ENCODE measurements at places on chromosomes 1 and 21.

DNA sequence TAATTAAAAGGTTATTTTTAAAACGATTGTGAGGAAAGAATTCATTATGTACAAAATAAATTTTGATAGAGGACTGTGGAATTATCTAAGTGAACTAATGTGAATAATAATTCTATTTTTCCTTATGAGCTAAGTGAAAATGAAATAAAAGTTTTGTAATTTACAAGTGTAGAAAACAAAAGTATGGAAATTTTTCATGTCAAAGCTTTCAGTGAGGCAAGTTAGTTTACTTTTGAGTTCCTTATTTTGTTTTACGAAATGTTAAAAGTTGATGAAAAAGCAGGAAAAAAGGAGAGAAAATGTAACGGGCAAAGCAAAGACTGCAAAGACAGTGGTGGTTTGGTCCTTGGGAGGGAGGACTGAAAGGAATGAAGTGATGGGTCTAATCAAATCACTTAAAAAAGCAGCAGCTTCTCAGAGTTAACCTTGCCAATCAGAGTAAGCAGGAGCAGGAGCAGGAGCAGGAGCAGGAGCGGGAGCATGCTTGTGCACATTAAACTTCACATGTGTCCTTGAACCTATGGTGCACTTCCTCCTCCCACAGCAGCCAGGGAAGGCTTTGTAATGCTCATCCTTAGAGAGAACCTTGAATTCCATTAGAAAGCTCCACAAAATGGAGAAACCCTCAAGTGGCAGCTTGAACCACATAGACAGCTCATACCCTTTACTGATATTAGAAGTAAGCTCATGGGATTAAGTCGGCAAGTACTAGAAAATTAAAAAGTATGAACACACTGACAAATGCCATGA, 133.4 kb downstream of the LHX4 start:
- no peak for DNase-seq

GRCh38 chr1:157142201-157142600, 4.0 kb upstream of the ETV3 start:
- DNase-seq, result no peak

- no peak for DNase-seq
Measured at GRCh38 chr21:44486302-44486701, 31.0 kb downstream of the LRRC3 start.

DNA sequence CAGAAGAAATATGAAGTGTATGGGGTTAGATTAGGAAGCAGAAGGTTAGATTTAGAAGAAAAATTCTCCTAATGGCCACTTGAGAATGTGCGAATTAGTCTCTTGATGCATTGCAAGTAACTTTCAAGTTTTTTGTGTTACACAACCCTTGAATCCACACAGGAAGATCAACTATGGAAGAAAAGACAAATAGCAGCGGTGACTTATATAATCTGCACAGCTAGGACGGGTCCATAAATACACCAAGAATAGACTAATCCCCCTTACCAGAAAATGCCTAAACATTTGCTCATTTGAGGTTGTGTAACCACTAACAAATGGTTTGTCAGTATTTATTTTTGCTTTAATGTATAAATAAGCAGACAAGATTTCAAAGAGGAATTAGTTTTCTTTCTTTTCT, 182.6 kb downstream of the TGFB2 start:
- DNase-seq, result no peak

DNA sequence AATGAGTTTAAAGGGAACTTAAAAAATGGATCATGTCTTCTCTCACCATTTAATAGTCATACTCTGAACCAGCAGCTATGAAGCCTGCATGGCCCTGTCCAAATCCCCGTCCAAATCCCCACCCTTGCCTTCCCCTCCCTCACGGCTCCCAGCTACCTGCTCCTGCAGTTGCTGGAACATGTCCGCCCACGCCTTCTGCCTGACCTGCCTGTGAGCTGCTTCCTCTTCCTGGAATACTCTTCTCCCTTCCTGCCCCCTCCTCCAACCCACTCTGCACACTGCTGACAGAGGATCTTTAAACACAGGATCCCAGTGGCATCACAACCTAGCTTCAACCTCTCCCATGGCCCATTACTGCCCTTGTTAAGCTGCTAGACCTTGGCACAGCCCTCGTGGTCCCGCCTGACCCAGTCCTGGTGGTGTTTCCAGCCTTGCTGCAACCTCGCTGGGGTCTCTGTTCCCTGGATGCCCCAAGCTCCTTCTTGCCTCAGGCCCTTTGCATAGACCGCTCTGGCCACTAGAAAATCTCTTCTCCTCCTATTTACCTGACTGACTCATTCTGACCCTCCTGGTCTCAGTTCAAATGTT, 118.3 kb downstream of the PTPRU start:
- DNase-seq, result no peak

DNA sequence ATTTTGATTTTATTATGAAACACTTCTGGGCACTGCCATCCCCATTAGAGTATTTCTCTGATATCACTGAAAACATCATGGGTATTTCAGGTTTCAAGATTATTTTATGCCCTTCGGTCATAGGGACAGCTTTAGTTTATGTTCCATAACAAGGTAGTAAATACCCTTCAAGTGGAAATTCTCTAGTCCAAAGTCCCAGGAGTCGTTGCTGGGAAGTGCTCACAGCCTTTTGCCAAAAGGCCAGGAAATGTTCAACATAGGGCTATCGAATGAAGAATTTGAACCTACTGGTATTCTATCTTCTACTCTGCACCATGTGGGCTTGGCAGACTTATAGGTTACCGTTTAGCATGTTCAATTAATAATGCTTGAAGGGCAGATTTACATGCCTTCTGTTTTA, 7.7 kb upstream of the MFSD2A start:
- no peak for DNase-seq

DNA sequence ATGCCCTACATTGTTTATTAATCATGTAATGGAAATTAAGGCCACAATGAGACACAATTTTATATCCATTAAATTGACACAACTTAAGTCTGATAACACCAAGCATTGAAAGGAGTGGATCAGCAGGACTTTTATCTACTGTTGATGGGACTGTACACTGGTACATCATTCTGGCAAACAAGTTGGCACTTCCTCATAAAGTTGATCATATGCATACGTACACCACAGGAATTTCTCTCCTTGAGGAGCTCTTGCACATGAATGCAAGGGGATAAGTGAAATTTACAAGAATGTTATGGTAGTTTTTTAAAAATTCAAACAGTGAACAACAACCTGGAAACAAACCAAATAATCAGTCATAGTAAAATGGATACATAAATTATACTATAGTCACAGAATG, 20.1 kb downstream of the RAVER2 start:
- no peak for DNase-seq

DNA sequence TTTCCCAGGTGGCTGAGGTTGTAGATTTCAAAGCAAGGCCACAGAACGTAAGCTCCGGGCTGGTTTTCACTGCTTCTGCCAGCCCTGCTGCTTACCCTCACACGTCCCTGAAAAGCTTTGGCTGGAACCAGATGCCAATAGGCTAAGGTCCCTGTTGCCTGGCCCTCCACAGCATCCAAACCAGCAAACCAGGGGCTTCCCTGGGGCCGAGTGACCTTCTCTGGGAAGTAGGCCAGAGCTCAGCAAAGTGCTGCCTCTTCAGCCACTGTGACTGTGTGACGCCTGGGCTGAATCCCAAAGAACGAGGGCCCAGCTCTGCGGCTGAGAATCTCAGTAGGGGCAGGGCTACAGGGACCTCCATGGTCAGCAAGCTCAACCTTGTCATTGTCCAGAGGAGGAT, 28.9 kb upstream of the RBM15 start:
- no peak for DNase-seq

DNA sequence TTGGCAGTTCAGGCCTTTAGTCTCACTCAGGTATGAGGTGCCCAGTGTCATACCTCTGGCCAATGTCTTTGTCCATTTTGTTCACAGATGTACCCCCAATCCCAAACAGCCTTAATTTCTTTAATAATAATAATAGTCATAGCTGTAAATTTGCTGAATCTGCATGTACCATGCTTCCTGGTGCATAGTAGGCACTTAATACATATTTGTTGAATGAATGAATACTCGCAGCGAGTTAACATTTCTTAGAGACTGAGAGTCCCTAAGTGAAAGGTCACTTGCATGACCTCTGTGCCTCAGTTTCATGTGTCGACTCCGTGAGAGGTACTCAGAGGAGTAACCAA, 12.5 kb downstream of the ALPL start:
- DNase-seq, result no peak

- DNase-seq, result no peak
Measured at GRCh38 chr1:83545066-83545862, 453.7 kb downstream of the TTLL7 start.

DNA sequence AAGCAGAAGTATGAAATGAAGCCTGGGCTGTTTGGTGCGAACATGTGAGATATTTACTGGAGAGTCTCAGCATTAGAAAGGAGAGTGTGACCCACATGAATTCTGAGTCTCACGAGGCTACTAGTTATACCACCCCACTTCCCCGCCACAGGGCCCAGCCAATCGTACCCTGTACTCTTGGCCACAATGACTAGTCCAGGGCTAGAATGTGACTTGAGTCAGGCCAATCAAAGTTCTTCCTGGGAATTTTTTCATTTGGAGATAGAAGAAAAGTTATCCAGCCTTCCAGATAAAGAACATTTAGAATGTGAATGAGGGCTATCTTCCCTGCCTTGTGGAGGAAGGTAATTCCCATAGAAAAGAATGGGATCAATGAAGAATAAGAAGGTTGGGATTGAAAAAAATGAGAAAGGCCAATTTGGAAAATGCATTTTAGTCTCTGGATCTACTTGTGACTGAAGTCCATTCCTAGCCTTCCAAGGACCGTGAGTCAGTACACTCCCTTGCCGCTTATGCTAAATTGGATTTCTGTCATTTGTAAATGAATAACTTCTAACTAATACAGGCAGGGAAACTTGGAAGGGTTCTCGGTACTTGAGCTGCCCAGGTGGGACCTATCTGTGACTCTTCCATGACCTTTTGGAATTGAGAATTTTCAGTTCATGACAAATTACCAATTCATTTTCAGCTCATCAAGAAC, 12.3 kb upstream of the RIMKLA start:
- DNase-seq, result no peak

- no peak for DNase-seq
Measured at GRCh38 chr1:94327001-94327690, 89.8 kb upstream of the ARHGAP29 start.

DNA sequence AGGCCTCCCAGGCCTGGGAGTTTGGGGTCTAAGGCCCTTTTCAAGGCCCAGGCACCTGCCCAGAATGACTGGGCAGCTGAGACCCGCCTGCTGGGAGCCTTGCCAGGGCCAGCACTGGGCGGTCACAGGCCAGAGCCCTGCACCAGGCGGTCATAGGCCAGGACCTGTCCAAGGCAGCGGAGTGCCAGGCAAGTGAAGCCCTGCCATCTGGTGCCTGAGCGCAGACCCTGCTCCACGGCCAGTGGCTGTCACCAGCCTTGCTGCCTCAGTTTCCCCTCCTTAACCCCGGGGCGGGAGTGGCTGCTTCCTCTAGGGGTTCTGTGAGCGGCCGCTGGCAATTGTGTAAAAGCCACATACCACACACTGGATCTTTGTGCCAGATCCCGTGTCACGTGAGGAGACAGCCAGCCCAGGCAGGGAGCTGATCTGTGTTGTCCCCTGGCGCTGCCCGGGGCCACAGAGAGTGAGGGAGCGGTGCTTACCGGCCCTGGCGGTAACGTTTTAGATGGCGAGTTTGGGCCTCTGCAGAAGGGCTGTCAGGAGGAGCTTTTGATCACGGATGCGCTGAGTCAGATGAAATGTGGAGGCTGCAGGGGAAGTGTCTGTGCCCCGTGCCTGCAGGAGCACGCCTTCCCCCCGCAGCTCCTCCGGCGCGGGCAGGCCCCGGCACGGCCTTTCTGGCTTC, 4.6 kb downstream of the COL18A1 start:
- no peak for DNase-seq

DNA sequence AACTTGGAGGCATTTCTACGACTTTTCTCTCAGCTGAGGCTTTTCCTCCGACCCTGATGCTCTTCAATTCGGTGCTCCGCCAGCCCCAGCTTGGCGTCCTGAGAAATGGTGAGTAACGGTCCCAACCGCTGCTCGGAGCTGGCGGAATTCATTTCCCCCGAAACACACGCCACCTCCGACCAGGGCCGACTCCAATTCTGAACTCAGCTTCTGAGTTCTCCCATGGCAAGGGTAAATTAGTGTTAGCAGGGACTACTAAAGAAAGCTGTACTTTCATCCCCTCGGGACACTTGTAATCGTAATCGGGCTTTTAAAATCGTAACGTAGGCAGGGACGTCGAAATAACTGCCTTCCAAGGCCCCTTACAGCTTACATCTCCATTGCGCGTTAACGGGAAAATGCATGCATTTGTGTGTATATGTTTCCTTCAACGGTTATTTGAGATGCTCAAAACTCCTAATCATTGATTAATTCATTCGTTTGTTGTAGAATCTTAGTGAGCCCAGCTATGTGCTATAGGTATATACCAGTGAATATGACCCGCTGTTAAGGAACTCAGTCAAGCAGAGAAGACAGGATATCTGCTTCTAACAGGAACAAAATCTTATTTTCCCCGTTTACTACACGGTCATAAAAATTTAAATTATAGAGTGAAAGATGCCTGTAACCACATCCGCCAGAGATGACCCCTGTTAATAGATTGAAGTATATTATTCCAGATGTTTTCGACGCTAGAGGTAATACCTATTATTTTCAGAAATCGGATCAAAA, 472 bp downstream of the DTL start:
- DNase-seq, result no peak

DNA sequence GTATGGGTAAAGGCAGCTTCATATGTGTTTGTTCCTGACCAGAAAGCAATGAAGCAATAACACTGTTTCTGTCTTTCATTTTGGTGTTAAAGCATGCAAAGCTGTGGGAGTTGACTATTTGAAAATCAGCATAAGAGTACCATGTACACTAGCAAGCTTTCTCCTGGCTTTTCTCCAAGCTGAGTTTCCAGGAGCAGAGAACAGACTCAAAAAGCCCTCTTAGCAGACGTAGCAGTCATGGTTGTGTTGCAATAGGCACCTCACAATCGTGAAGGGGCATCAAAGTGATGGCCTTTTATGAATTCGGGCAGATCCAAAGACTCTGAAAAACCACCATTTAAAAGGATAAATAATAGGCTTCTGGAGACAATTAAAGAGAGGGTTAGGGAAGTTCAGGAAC, 159.7 kb downstream of the PTGER3 start:
- DNase-seq, result no peak

DNA sequence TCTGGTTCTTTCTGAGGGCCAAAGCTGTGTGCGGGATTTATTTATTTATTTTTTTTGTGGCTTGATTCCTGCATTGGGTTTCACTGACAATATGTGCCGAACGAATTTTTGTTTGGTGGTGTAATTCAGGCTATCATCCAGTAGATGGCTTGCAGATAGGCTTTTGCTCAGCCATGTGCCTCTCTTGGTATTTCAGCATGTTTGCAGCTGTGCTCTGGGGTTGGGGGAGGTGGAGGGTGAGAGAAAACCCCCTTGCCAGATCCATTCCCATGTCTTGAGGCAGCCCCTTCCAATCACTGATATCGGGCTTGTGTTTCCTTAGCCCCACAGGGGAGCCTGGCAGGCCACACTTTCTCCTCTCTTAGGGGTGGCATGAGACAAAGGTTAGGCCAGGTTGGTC, 302.4 kb downstream of the PTGER3 start:
- no peak for DNase-seq

DNA sequence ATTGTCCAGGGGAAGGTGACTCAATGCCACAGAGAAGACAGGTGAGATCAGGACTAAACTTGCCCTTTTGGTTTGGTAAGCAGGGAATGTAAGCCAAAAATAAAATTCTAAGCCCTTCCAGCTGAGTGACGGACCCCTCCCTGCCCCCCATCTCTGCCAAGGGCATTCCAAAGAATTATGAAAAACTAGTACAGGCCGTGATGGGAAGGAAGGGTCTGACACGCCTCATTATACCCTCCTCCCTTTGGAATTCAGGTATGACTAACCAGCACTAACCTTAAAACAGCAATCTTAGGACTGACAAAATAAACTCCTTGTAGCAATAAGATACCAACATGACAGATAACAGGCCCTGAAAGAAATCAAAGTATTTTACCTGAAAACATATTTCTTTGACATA, 99.6 kb downstream of the GABPA start:
- no peak for DNase-seq

Measured in NCI-H1930 (cell line).